ENCODE measurements at places on chromosomes 3 and 15. TPM values are rescaled to one million over a fixed set of nuclear protein-coding genes. Genes with fewer than 3 reads are reported as not detected.

- DNase-seq, result no peak
Measured at GRCh38 chr15:57675481-57676181, 30.9 kb upstream of the POLR2M start.

- DNase-seq, result peak; percentile 30
Measured at GRCh38 chr15:74311734-74312444, 55.6 kb downstream of the CYP11A1 start.

DNA sequence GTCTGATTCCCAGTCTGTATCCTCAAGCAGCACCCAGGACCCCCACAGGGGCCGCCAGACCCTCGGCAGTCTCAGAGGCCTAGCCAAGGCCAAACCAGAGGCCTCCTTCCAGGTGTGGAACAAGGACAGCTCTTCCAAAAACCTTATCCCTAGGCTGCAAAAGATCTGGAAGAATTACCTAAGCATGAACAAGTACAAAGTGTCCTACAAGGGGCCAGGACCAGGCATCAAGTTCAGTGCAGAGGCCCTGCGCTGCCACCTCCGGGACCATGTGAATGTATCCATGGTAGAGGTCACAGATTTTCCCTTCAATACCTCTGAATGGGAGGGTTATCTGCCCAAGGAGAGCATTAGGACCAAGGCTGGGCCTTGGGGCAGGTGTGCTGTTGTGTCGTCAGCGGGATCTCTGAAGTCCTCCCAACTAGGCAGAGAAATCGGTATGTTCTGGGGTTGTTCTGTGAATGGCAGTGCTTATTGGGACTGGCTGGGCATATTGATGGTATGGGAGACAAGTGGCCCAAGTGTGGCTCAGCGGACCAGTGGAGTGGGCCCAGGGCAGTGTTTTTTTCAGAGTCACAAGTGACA lies 96.3 kb downstream of the RPL39L start:
- no peak for DNase-seq

- no peak for DNase-seq
Measured at GRCh38 chr3:122342803-122343202, 17.8 kb downstream of the CSTA start.

DNA sequence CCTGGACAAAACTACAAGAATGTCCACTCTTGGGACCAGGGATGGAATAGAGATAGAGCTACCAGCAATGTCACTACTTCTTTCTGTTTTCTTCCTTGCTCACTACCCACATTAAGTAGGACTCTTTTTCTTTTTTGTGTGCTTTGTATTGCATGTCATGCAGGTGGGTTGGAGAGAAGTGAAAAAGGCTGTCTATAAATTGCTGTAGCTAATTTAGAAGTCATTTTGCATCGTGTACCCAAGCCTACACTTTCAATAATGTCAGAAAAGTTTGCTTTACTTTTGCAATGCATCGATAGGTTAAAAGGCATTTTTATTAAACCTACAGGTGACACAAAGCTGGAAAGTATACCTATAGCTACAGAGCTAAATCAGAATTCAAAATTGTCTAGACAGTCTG lies 58.9 kb downstream of the GTF2E1 start:
- no peak for DNase-seq

GRCh38 chr3:166177130-166177529 lies 339.9 kb upstream of the BCHE start:
- peak; percentile 1 for DNase-seq

GRCh38 chr3:170726976-170727661 lies 141.2 kb upstream of the SLC7A14 start:
- DNase-seq, result peak; percentile 89

DNA sequence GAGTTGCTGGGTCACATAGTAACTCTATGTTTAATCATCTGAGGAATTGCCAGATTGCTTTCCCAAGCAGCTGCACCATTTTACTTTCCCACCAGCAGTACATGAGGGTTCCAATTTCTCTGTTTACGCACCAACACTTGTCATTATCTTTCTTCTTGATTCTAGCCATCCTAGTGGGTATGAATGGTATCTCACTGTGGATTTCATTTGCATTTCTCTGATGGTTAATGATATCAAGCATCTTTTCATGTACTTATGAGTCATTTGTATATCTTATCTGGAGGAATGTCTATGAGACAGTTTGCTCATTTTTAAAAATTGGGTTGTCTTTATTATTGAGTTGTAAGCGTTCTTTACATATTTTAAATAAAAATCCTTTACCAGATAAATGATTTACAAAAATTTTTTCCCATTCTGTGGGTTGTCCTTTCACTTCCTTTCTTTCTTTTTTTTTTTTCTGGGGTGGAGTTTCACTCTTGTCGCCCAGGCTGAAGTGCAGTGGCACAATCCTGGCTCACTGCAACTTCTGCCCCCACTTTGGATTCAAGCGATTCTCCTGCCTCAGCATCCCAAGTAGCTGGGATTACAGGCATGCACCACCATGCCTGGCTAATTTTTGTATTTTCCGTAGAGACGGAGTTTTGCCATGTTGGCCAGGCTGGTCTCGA lies 8.9 kb upstream of the SGO1 start:
- no peak for DNase-seq

DNA sequence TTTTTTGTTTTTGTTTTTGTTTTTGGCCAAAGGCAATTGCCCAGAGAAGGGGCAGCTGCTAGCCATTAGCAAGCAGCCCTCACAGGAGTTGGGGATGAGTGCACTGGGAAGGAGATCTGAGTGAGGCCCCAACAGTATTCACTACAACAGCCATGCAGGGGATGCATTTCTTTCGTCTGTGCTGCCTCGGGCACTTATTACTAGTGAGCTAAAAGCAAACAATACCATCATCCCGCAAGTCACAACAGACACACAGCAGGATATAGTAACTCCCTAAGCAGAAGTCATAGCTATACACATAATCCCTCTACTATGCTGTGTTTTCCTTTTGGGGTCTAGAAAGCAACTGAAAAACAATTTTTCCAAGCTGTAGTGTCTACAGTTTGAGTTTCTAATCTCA lies 27.2 kb downstream of the CRTAP start:
- no peak for DNase-seq

GRCh38 chr15:29544513-29545128 lies 275.0 kb upstream of the NSMCE3 start:
- DNase-seq, result no peak

GRCh38 chr3:164233951-164234350 lies 844.3 kb downstream of the SI start:
- no peak for DNase-seq

DNA sequence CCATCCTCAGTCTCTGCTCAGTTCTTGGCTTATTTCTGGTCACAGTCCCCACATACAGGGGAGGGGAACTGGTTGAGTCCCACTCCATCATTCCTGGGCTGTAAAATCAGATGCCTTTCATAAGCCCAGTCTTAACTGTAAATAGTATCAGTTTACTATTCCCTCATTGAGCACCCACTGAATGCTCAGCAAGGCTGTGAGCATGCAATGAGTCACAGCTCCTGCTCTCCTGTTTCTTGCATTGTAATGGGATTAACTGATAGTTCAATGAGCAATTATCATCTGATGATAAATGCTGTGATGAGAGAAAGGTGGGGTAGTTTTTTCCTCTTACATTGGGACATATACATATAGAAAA lies 113.6 kb upstream of the TPM1 start:
- peak; percentile 67 for DNase-seq

DNA sequence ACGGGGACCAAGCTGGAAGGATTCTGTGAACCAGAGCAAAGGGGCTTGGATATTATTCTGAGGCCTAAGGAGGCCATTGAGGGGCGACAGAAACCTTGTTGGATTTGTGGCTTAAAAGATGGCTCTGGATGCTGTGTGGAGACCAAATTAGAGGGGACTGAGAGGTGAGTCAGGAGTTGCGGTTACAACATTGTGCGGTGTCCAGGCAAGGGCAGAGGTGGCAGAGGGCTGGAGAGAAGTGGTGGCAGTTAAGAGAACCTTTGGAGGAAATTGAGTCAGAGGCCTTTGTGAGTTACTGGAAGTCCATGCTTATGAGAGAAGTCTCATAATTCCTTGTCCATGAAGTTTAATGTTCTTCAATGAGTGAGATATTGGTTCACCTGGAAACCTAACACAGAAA lies 143.2 kb downstream of the FAM43A start:
- DNase-seq, result no peak

GRCh38 chr15:31101262-31102038 lies at the start of gene TRPM1:
Gene TRPM1, minus strand, starts transcription at chr15:31101725. Its CDS starts 20,370 bp downstream, at chr15:31081355.
- no peak for DNase-seq

Gene CHRNA7
- total RNA-seq, result not detected

Gene BRK1
- 126 TPM for total RNA-seq

Gene H1-8
- not detected for total RNA-seq

Gene RFTN1
- 74.7 TPM for total RNA-seq

Gene GPR160
- under 0.01 TPM for total RNA-seq

Gene ALDH1L1
- total RNA-seq, result 3.9 TPM

Gene TFRC
- total RNA-seq, result 150 TPM
